CD4-positive, alpha-beta T cell treated with Interleukin-17A for 4 hours (primary cell): ENCODE measurements at places on chromosomes 6 and 20.

DNA sequence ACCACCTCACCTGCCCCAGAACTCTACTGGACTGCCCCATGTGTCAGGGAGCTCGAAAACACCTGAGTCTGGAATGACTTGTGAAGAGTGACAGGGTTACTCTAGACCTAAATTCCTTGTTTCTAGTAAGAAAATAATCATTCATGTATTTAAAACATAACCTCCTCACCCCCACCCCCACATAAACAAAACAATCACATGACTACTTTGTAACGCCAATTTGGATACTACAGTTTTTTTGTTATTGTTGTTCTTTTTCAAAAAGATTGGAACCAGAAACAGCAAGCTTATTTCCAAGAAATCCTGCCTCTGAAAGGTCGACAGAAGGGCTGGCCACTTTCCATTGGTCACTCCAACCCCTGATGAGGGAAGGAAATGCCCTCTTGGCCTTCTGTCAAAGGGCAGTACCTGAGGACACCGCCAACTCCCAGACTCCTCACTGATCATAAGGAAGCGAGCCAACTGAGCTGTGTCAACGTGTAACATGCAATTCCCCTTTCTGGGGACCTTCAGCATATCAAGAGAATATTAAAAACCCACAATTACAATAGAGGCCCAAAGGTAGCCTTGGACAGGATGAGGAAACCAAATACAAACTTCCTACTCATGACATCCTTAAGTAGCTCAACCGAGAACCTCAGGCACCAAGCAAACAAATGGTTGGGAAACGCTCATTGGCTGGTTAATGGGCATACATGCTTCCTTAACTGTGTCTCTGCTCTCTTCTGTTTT is 2.6 kb downstream of the MCUR1 start:
- no peak for DNase-seq

GRCh38 chr6:148044261-148044751 is 298.3 kb upstream of the SASH1 start:
- DNase-seq = no peak

DNA sequence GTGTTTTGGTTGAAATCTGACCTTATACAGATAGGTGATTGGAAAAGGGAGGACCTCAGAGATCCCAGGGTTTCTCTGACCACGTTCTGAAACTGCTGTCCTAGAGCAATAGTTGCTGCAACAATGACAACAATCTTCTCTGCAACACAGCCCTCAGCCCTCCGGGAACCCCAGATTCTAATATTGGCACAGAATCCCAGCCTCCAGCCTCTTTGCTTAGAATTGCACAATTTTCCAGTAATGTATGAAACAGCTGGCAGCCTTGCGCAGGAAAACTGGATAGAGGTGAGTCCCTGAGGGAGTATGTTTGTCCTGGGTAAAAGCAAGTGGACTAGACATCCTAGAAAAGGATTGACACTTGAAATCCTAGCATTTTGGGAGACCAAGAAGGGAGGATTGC is 30.4 kb upstream of the PNRC1 start:
- no peak for DNase-seq

GRCh38 chr6:15429141-15430110 is 183.6 kb downstream of the JARID2 start:
- no peak for DNase-seq

- DNase-seq = no peak
Observed at GRCh38 chr20:891706-892080, 24.4 kb downstream of the ANGPT4 start.

GRCh38 chr6:21908161-21908848 is 314.8 kb downstream of the SOX4 start:
- DNase-seq = no peak
